Cerebellar nuclear complex (tissue), 1 donor: ENCODE measurements at places on chromosomes 1 and 21.

GRCh38 chr1:69171248-69171647 is 396.5 kb upstream of the LRRC7 start:
- DNase-seq, result no peak

DNA sequence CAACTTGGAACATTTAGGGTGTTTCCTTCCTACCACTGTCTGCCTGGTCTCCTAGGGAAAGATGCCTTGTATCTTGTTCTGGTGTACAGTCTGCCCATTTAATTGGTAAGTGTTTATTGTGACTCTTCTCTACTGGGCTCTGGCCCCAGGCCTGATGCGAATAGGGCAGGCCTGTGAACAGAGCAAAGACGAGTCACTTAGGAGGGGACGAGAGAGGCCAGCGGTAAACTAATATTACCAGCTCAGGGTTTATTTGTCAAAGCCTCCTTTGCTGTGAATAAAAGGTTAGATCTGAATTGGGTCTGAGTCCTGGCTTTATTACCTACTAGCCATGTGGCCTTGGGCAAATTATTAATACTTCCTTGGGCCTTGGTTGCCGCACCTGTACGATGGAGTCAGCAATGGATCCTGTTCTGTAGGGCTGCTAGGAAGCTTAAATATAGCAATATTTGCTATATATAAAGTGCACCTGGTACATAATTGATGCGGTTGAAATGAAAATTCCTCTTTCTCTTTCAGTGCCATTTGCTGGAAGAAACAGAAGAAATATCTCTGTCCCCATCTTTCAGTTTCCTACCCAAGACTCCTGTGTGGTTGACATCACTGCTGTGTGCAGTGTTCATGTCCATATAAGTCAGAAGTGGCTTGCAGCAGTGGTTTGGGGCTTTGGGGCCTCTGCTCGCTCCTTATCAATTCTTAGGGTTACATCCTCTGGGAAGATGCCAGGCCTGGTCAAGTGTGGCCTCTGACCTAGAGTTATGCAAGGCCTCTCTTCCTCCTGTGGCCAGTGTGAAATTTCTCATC is 32.4 kb downstream of the MAPKAPK2 start:
- DNase-seq, result no peak

GRCh38 chr1:234611225-234611846 is 1.4 kb upstream of the IRF2BP2 start:
- peak; percentile 28 for DNase-seq

DNA sequence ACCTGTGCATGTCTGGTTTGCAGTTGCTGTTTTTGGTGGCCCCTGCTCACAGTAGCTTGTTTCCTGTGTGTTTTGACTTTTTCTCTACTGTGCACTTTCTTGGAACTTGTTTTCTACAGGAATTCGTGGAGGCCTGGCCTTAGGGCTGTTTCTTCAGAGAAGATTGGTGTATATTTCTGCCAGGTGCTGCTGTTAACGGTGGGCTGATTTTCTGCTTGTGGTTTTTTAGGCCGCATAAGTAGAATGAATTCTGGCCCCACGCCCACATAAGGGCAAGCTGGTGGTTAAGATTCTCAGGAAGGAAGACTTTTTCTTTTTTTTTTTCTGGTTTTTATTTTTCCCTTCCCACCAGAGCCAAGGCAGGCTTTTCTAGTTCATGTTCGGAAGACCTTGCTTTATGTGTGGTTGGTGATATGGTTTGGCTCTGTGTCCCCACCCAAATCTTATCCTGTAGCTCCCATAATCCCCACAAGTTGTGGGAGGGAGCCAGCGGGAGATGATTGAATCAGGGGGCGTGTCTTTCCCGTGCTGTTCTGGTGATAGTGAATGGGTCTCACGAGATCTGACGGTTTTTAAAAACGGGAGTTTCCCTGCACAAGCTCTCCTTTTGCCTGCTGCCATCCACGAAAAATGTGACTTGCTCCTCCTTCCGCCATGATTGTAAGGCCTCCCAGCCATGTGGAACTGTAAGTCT is 71.5 kb upstream of the DISP3 start:
- DNase-seq, result no peak

DNA sequence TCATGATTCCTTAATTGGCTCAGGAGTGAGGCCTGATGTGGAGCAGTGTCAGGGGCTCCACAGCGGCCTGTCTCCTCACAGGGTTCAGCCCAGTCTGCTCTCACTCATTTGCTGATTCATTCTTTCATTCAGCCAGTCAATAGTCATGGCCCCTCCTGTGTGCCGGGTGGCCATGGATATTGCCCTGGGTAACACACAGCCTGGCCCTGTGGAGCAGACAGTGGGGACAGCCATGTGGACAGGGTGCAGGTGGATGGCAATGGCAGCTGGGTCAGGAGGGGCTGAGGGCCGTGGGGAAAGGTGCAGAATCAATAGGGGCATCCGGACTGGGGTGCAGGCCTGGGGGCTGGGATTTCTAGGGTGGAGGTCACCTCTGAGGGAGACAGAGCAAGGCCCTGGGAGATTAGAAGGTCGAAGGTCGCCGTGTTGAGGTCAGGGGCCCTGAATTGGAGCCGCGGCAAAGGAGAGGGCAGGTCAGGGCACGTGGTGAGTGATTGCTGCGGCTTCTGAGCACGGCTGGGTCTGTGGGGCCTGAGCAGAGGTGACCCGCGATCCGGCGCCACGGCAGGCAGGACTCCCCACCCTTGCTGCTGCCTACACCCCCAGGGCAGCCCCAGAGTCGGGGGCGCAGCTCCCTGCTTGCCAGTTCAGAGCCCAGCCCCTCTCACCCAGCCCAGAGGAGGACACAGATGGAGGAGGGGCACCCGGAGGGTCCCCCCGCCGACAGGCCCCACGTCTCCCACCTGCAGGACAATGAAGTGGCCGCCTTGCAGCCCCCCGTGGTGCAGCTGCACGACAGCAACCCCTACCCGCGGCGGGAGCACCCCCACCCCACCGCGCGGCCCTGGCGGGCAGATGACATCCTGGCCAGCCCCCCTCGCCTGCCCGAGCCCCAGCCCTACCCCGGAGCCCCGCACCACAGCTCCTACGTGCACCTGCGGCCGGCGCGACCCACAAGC is 33.4 kb downstream of the SLC19A1 start:
- no peak for DNase-seq

- DNase-seq, result no peak
These were observed 498.1 kb downstream of the LMO4 start for GRCh38 chr1:87826681-87827251.

- no peak for DNase-seq
These were observed at the start of gene PLA2G4A for GRCh38 chr1:186828611-186829454. Gene PLA2G4A, plus strand, starts transcription at chr1:186828949. Its CDS starts 25,406 bp downstream, at chr1:186854355.

DNA sequence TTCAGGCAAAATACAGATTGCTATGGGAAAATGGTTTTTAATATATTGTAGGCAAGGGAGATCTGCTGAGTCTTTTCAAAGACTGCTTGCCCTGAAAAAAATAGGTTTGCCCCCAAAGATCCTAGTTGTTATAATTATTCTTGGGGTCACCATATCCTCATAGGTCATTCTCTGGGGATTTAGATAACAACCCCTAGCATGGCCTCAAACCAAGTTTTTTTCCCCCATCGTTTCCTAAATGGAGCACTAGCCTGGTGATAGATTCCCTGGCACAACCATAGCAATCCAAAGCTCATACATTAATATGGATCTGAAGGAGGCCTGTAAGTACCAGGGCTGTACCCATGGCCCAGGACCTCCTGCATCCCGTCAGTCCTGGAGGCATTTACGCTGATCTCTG is 315.2 kb downstream of the BACH1 start:
- DNase-seq, result no peak

GRCh38 chr1:229862017-229862774 is 204.8 kb upstream of the GALNT2 start:
- DNase-seq, result no peak

DNA sequence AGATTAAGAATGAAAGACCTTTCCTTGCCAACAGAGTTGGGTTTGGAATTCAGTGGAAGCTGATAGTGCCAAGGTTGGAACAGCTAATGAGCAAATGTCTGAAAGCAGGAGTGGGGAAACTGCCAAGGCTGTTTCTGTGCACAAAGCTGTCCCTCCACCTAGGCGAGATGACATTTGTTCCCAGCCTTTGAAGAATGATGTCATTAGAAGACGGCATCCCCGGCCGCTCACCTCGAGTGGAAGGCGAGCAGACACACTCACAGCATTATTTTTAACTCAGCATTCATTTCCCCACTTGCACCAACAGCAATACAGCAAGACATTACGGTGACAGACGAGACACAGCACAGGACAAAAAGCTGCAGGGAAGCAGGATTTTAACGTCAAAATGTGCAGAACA is 463.9 kb downstream of the PCP4 start:
- no peak for DNase-seq

GRCh38 chr1:155951753-155952504 is 10.5 kb downstream of the RXFP4 start:
- DNase-seq, result no peak

DNA sequence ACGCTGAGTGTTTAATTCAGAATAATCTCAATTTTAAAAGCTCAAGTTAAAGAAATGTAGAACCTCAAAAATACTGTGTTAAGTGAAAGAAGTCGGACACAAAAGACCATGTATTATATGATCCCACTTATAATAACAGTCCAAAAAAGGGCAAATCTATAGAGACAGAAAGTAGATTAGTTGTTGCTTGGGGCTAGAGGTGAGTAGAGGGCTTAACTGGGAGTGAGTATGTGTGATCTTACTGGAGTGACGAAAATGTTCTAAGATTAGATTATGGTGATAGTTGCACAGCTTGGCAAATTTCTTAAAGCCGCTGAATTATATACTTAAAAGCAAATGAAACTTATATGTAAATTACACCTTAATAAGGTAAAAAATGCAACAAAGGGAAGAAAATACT is 150.5 kb downstream of the APP start:
- no peak for DNase-seq

GRCh38 chr1:232393444-232394146 is 236.3 kb downstream of the SIPA1L2 start:
- DNase-seq, result no peak

DNA sequence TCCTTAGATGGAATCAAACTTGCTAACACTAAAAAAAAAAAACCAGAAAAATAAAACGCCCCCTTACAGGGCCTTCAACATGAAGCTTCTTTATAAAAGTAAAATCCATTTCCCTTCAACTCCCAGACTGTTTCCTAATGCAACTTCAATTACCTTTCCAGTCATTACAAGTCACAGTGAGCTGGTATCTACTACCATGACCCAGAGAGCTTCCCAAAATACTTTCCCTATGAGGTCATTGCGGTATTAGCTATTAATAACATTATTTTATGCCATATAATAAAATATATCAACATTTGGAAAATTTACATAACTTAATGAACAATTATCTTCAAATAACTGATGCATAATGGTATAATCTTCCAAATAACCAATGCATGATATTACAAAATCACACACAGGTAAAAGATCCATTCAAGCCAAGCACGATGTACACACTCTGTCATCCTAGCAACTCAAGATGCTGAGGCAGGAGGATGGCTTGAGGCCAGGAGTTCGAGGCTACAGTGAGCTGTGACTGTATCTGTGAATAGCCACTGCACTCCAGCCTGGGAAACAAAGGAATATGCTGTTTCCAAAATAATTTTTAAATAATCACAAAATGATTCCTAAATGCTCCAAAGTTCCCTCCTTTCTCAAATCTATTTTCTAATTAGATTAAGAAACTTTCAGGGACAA is 24.1 kb downstream of the EIF4G3 start:
- no peak for DNase-seq

- no peak for DNase-seq
These were observed 216.2 kb downstream of the SDCCAG8 start for GRCh38 chr1:243471754-243472745.

DNA sequence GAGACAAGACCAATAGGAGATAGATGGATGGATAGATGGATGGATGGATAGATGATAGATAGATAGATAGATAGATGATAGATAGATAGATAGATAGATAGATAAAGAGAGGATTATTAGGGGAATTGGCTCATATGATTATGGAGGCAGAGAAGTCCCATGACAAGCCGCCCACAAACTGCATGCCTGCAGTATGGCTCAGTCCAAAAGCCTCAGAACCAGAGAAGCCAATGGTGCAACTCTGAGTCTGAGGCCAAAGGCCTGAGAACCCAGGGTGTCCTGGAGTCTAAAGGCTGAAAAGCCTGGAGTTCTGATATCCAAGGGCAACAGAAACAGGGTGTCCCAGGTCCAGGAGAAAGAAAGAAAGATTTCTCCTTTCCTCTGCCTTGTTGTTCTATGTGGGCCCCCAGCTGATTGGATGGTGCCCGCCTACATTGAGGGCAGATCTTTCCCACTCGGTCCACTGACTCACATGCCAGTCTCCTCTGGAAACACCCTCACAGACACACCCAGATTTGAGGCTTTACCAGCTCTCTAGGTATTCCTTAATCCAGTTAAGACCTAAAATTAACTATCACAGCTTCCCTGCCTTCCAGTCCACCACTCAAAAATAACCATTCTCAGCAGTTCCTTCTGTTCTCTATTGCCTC is 39.6 kb upstream of the IRF2BP2 start:
- DNase-seq, result no peak

DNA sequence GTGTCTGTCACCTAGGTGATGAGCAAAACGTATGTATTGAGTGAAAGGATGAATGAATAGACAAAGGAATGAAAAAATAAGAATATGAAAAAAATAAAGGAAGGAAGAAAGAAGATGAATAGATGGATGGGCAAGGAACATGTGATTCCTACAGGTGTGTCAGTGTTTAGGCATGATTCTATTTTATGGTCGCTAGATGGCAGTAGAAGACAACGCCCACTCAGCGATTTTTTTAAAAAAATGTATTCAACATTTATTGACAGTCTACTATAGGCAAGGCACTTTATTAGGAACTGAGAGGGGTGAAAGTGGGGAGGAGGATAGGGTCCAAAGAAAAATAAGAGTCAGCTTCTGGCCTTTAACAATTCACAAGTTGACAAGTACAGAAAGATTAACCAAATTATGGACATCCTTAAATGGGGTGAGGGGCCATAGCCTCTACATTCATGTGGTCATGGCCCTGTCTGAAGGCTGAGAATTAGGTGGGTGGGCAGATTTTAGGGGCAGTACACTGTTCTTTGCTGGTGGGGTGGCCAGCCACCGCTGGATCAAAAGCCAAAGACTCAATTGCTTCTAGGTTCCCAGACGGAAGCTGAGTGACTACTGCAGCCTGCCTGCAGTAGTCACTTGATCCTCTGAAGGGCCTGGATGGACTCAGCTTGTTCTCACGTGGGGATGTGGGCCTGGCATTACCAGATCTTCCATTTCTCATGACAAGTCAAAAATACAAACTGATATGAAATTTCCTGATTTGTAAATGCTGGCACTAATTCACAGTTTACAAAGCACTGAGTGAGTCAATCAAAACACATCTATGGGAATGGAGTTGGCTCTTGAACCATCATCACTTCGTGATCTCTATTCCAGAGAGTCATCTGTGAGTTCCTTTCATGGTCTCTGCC is 83.9 kb downstream of the FASLG start:
- DNase-seq, result no peak

DNA sequence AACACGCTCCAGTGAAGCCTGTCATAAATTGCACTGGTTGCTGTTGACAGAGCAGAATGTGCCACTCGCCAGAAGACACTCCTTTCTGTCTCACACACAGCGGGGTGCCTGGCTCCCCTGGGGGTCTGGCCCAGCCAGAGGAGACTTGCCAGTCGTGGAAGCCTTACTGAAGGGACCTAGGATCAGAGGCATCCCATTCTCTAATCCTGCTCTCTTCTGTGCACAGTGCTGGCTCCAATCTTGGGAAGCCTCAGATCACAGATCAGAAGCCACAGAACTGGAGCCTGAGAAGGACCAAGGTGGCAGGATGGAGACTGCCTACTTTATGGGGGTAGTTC is 1.4 kb downstream of the SLC9A1 start:
- no peak for DNase-seq

- DNase-seq, result no peak
These were observed 98.0 kb upstream of the C1orf105 start for GRCh38 chr1:172322219-172323061.
